Fibroblast of skin of right biceps (primary cell): ENCODE measurements at places on chromosomes 2 and 18.

GRCh38 chr2:20474757-20475566 is 28.1 kb downstream of the RHOB start:
- DNase-seq: no peak

GRCh38 chr18:42548493-42548892 is 567.0 kb downstream of the RIT2 start:
- DNase-seq: no peak

DNA sequence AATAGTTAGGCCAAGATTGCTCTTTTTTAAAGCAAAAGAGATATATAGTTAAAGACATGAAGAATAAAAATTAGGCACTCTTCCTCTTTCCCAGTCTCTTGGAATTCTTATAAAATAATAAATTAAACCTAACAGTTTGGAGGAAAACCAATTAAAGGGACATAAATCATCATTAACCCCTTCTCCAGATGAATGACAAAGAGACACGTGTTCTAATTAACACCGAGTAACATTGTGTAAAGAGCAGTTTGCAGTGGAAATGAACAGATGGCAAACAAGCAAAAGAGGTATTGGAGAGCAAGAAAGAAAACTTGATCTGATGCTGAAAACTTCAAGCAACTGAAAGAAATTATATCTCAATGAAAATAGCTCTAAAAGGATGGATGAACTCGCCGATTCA is 48.4 kb downstream of the BCL2 start:
- no peak for DNase-seq

GRCh38 chr18:6947338-6948030 is 170.1 kb downstream of the LAMA1 start:
- no peak for DNase-seq

DNA sequence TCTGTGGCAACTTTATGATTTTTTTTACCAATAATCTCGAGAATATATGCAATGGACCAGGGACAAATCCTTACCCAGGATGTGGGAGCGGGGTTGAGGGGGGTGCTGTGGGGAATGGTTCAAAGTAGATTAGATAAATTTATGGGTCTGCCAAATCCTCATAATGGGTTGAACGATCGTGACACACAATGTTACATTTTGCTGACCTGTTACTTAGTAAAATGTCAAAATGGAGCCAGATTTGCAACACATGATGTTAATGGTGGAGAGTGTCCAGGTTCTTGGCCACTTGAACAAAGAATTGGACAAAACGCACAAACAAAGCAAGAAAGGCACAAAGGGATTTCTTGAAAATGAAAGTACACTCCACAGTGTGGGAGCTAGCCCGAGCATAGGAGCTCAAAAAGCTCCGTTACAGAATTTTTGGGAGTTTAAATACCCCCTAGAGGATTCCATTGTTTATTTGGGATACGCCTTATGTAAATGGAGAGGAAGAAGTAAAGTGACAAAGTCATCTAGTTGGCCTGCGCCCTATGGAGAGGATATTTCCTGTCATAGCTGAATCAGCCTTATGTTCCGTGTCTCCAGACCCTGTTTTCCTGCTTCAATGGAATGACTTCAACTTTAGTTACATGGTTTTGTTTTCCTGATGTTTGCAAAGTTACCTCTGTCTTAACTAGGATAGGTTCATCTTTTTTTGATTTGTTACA is 776.0 kb downstream of the DCC start:
- DNase-seq: no peak

DNA sequence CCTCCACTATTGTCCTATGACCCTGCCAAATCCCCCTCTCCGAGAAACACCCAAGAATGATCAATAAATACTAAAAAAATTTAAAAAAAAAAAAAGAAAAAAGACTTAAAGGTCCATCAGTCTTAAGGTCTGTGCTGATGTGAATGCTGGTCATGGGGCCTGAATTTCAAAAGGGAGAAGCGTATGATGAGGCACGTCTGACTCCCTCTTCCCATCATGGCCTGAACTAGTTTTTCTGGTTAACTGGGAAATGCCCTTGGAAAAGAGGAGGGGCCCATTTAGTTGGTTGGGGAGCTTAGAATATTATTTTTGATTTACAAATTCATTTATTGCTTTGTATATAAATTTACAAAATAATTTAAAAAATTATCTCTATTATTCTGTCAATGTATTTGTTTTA is 291.0 kb upstream of the CDH19 start:
- no peak for DNase-seq

DNA sequence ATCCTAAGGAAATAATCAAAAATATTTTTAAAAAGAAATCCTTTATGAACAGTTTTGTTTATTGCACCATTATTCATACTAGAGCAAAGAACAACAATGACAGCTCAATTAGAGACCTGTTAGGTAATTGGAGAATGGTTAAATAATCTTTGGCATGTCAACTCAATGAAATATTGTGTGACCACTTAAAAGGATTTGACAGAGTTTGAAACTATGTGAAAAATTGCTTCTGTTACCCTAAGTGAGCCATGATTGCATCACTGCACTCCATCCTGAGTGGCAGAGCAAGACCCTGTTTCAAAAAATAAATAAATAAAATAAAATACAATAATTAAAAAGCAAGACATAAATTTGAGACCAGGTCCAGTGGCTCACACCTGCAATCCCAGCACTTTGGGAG is 66.1 kb upstream of the ATP8B1 start:
- peak; percentile 16 for DNase-seq
